ENCODE measurements at places on chromosomes 3 and 15.
A peak's percentile ranks its signal among the peaks of the same experiment; 100 is the strongest.

GRCh38 chr15:39331584-39331983, 249.3 kb upstream of the THBS1 start:
- DNase-seq: no peak

DNA sequence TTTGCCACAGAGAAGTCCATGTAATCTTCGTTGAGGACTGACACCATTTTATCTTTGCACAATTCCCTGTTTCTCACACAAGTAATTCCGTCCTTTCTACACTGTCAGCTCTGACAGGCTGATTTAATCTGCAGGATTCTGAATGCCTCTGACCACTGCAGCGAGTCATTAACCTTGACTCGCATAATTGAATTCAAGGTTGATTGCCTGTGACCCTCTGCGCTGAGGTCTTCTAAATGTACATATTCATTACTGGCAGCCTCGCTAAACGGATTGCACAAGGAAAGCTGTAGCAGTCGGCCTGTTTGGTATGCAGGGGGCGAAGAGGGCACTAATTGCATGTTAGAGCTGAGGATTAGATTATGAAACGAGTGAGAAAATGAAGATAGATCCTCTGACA, 147.8 kb downstream of the SHOX2 start:
- no peak for DNase-seq

DNA sequence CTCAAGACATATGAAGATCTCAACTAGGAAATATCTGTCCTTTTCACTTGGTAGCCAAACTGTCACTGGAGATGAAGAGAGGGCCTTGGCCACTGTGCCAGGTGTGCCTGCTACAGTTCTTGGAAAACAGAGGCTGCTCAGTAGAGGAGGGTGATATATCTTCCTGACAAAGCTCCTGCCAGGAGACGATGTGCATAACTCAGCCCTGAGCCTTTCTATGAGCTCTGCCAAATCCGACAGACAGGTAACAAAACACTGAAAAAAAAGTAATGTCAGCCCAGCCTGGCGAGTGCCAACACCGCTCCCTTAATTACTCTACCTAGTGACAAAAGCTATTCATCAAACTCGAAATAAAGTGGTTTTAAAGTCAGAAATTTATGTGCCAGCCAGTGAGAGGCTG, 123.2 kb downstream of the MFSD1 start:
- DNase-seq: peak; percentile 3

DNA sequence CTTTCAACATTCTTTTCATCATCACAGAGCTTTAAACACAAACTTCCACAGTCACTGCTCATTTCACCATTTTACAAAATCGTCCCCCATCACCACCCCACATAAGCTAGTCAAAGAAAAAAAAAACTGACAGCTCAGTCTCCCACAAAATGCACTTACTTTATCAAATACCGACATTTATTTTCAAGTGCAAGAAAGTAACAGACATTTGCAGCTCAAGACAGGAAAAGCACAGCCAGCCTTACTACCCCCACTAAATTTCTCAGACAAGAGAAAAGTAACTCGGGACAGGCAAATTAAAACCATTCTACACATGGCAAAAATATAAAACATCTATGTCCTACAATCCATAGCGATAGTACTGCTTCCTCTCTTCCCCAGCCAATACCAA, 402.4 kb downstream of the SHQ1 start:
- DNase-seq: no peak

DNA sequence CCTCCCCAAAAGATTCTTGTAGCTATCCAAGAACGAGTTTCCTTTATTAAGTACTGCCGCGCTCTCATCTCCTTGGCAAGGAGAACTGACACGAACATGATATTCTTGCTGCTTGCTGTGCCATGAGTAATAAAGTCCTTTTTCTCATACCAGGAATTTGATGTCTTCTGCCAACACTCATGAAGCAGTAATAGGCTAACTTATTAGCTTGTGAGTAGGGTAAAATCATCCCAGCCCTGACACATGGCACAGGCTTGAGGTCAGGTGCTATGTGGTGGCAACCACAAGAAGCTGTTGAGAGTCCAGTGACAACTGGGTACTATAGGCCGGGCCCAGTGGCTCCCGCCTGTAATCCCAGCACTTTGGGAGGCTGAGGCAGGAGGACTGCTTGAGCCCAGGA, 22.7 kb upstream of the UBXN7 start:
- no peak for DNase-seq

- no peak for DNase-seq
Observed at GRCh38 chr3:14208977-14209394, 30.4 kb downstream of the LSM3 start.

DNA sequence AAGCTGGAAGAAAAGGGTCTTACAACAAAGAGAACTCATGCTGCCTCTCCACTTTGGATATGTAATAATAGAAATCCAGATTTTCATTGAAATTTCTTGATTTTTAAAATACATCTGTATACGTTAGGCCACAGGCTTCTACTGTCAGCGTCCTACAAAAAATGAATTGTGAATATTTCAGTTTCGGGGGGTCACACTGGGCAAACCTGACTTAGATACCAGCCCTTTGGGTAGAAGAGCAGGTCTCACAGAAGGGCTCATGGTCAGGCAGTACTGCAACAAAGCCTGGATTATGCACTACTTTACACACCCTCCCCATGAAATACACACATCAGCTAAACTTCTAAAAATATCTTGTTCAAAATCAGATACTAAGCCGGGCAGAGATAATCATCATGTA, 294.5 kb downstream of the FHIT start:
- no peak for DNase-seq

DNA sequence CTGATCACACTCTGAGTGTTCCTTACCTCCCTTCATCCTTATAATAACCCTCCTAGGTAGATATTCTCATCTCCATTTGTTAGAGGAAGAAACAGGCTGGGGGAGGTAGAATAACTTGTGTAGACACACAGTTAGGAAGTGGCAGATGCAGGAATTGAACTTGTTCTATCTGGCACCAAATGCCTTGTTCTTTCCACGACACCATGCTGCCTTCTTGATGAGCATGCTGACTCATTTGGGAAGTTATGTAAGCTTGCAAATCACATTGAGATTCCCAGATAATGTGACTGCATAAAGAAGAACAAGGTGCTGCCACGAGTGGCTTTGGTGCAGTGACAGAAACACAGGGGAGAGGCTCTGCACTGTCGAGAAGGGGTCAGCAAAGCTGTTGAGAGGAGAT, 27.5 kb upstream of the NDUFB4 start:
- peak; percentile 41 for DNase-seq

DNA sequence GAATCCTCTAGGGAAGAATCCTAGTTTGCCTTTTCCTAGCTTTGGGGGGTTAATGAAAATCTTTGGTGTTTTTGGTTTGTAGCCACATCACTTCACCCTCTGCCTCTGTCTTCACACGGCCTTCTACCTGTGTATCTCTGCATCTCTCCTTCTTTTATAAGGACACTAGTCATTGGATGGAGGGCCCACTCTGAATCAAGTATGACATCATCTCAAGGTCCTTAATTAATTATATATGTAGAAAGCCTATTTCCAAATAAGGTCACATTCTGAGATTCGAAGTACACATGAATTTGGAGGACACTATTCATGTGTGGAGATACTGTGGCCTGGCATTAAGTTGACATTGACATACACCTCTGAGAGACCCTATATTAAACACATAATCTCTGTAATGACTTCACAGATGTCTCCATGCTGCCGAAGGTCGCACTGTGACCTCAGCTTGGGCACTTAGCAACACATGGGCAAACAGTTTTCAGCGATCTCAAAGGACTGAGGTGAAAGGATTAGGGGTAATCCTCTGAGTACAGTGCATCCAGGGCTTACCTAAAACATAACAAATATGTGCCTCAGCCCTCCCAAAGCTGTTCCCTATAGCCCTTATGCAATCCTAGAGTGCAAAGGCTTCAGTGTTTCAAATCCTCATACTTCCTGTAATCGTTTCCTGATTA, 446.0 kb downstream of the FGF12 start:
- DNase-seq: no peak

DNA sequence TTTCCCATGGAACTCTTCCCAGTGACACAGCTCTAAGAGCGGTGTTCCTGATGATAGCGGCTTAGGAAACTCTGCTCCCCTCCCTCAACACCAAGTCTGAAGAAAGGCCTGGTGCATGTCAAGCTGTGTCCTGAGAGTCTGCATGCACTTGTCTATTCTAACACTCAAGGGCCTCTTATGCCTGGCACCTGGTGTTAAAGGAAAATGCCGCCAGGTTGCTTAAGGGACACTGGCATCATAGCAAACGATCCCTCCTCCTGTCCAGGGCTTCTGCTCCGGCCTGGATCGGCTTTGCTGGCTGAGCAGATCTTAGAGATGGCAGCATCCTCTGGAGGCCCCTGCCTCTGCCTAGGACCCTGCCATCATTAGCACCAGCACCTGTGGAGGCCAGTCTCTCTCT, 121.7 kb downstream of the MEGF11 start:
- DNase-seq: no peak

DNA sequence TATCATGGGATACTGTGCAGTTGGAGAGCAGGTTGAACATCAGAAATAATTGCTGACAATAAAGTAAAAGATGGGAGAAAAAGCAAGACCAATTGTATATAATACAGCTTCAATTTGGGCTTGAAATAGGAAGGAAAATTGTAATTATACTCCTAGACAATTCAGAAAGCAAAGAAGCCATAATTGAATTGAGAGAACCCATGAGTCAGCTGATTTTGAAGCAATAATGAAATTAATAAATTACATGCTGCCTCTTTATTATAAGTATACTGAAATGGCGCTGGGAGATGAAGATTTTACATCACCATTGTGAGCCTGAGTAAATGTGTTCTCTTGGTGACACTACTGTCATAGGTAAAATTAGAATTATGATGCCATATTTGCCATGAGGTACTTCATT, 23.2 kb downstream of the CHRNA3 start:
- DNase-seq: no peak

DNA sequence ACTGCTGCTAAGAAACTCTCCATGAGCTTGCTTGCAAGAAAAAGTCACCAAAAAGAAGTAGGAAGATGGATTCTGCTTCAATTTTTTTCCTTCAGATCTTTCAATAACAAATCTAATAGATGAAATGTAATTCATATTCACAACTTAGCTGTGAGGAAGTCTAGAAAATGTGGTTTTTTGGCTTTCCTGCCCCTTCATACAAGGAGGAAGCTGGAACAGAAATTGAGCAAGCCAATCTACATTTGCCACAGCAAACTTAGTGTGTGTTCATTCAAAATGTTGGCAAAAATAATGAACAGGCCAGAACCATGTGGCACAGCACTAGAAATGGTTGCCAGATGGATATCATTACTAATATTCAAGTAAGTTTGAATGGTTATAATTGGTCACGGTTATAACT, 93.2 kb upstream of the NEDD4 start:
- DNase-seq: no peak

- DNase-seq: no peak
Observed at GRCh38 chr3:61522626-61523025, 38.7 kb upstream of the PTPRG start.

DNA sequence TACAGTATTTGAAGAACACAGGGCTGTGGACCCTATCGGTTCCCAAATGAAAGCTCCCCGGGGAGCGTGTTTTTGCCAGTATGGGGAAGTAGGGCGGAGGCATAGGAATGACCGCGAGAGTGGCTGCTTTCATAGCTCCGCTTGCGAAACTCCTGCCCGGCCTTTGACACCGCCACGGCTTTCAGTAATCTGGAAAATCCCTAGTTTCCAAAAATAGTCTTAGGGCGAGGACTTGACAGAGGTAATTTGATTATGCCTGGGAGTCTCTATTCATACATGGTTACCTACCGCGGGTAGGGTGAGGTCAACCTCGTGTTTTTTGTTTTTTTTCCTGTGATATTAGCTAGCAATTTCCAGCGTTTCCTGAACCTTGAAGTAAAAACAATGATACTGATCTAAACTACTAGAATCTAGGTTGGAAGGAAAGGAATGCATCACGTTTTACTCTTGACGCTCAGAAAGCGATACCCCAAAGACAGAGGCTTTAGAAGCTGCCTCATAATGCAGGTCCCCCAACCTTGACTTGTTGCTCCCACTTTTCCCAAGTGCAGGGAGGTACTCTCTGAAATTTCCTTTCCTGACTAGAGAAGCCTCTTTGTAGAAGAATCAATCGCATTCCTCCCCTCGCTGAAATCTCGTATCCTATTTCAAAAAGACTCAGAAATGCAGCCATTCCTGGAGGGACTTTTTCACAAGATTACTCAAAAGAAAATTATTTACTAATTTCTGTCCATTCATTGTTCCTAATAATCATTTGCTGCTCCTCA, 894 bp upstream of the CCNL1 start:
- DNase-seq: peak; percentile 75

- no peak for DNase-seq
Observed at GRCh38 chr3:53716998-53717397, 129.2 kb downstream of the CHDH start.

- no peak for DNase-seq
Observed at GRCh38 chr3:54917174-54917573, 10.7 kb downstream of the LRTM1 start.

DNA sequence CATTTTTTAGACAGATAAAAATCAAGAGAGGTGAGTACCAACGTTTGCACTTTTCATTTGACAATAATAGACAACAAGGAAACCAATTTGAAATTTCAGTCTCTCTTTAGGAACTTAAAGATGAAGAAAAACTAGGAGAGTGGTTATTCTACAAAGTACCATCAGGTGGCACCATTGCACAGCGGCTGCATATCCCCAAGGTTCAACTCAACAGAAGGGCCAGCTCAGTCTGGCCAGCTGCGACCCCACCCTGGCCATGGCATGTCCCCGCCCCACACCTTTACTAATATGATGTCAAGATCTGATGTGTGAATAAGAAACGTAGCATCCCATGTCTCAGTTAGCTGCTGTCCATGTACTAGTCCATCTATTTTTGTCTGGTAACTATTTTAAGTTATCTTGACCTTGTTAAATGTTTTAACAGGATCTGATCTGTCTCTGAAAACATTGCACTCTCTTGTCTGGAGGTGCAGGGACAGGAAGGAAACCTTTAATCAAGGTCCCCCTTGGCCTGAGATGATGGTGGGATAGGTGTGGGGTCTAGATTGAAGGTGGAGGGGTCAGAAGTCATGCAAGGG, 35.5 kb upstream of the CGNL1 start:
- peak; percentile 63 for DNase-seq

DNA sequence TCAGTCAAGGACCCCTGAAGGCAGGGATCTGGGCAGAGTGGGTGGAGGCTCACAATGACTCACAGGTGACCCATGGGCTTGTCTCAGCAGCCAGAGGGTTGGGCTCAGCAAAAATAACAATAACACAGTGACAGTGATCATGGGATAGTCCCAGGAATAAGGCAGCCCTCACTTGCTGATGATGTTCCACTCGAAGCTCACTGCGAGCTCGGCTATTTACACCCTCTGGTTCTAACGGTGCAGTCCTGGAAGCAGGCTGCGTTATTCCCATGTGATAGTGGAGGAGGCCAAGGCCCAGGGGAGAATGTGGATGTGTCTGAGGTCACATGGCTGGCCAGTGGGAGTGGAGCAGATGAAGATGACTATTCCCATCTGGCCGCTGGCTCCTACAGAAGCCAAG, 16.2 kb downstream of the CCDC33 start:
- DNase-seq: no peak
